Chondrocyte (in vitro differentiated cells): ENCODE measurements at places on chromosomes 3 and 15. TPM values are rescaled to one million over a fixed set of nuclear protein-coding genes. Genes with fewer than 3 reads are reported as not detected.

The SLC12A1 gene
- not detected in 3 replicates for total RNA-seq

The GNAT1 gene
- total RNA-seq: not detected in 3 replicates

The MED12L gene
- 0.97 to 2.6 TPM (median 2.4 TPM) in 3 replicates for total RNA-seq

The FBLN2 gene
- 284 to 413 TPM (median 394 TPM) in 3 replicates for total RNA-seq

The PRSS50 gene
- total RNA-seq: not detected in 3 replicates

The DPP8 gene
- total RNA-seq: 26.5 to 31.8 TPM (median 31.3 TPM) in 3 replicates

The CISH gene
- 0.85 to 1.8 TPM (median 1.8 TPM) in 3 replicates for total RNA-seq

The SCAANT1 gene
- total RNA-seq: not detected in 3 replicates

The AADACL2 gene
- not detected in 3 replicates for total RNA-seq

The GPR160 gene
- total RNA-seq: 0.37 to 0.60 TPM (median 0.49 TPM) in 3 replicates

The SLC15A2 gene
- 0.92 to 4.1 TPM (median 1.4 TPM) in 3 replicates for total RNA-seq

The NRG4 gene
- not detected in 3 replicates for total RNA-seq

The CCR8 gene
- total RNA-seq: not detected in 3 replicates

The DNAJB11 gene
- total RNA-seq: 63.6 to 91.1 TPM (median 67.6 TPM) in 3 replicates

The MYRIP gene
- 0.12 to 0.39 TPM in 2 of 3 replicates, not detected in the other for total RNA-seq
